Caco-2 (cell line): ENCODE measurements at places on chromosomes 2 and 18.

GRCh38 chr2:240369801-240370585 lies 65.5 kb upstream of the GPC1 start:
- DNase-seq: peak; percentile 73

GRCh38 chr2:231127480-231127879 lies 2.6 kb upstream of the HTR2B start:
- DNase-seq: no peak

DNA sequence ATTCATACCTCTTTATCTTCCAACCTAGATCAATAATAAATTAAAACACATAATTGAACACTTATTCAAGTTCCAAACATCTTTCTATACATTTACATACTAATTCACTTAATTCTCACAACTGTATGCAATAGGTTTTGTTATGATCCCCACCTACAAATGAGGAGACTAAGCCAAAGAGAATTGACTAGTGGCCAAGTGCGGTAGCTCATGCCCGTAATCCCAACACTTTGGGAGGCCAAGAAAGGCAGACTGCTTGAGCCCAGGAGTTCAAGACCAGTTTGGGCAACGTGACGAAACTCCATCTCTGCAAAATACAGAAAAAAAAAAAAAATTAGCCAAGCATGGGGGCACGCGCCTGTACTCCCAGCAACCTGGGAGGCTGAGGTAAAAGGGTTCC lies 36.8 kb downstream of the KCNG3 start:
- DNase-seq: no peak

- no peak for DNase-seq
Observed at GRCh38 chr2:156573710-156574109, 137.5 kb downstream of the GPD2 start.

DNA sequence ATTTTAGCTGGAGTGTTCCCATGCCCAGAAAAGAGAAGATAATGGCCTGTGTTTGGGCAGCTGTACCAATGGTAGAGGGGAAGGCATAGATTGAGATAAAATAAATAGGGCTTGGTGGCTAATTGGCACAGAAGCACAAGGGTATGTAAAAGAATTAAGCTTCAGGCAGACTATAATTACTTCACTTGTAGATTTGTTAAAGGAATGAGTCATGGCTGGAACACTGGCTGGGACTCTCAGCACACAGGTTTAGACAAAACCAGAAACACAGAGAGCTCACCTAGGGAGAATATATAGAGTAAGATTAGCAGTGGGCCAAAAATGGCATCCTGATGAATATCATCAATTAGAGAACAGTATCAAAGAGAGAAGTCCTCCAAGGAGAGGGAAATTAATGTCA lies 198.3 kb upstream of the FIGN start:
- DNase-seq: no peak
